Heart right ventricle (tissue), 16 donors: ENCODE measurements at places on chromosomes 2 and 18. TPM values are rescaled to one million over a fixed set of nuclear protein-coding genes. Genes with fewer than 3 reads are reported as not detected.

- no peak for DNase-seq
Observed at GRCh38 chr2:127641133-127641532, 4.8 kb upstream of the GPR17 start.

DNA sequence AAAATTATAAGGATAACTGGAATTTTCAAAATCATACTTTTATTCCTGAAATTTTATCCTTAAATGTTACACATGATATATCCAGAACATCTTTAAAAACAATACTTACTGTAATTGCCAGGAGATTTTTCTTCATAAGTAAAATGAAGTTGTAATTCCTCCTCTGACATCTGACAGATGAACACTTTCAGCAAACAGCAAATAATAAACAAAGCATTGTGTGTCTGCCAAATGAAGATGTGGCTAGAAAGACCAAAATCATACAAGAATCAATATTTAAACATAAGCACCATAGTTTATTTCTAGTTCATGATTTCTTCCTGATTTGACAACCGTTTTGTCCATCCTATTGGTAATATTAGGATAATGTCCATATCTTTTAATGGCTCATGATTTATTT is 82.0 kb downstream of the DYM start:
- no peak for DNase-seq

GRCh38 chr18:40877096-40877495 is 1077.9 kb upstream of the PIK3C3 start:
- no peak for DNase-seq

DNA sequence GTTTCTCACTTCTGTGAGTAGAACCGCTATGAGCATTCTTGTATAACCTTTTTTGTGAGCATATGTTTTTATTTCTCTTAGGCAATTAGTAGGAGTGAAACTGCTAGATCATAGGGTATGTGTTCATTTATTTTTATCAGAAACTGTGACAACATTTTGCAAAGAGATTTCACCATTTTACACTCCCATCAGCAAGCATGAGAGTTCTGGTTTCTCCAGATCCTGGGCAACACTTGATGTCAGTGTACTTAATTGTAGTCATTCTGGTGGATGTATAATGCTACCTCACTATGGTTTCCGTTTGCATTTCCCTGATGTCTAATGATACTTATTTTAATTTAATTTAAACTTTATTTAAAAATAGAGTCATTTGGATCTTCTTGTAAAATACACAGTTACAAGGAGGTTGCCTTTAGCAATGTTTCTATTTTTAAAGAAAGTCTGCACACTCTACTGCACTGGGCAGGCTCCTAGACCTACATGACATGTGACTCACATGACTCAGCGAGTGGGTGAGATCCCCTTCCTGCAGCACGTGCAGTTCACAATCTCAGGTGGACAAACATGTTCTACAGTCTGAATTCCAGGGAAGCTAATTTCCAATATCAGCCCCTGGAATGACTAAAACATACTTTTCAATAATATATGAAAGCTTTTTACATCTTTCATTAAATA is 127.0 kb upstream of the BCL2L11 start:
- peak; percentile 19 for DNase-seq

- no peak for DNase-seq
Observed at GRCh38 chr2:136185981-136186776, 68.2 kb upstream of the CXCR4 start.

- DNase-seq: no peak
Observed at GRCh38 chr2:481388-481787, 193.5 kb upstream of the ALKAL2 start.

DNA sequence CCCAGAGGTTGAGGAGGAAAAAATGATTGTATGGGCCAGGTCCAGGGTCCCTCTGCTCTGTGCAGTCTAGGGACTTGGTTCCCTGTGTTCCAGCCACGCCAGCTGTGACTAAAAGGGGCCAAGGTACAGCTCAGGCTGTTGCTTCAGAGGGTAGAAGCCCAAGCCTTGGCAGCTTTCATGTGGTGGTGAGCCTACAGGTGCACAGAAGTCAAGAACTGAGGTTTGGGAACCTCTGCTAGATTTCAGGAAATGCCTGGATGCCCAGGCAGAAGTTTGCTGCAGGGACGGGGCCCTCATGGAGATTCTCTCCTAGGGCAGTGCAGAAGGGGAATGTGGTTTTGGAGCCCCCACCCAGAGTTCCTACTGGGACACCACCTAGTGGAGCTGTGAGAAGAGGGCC is 10.6 kb upstream of the MBP start:
- DNase-seq: no peak

DNA sequence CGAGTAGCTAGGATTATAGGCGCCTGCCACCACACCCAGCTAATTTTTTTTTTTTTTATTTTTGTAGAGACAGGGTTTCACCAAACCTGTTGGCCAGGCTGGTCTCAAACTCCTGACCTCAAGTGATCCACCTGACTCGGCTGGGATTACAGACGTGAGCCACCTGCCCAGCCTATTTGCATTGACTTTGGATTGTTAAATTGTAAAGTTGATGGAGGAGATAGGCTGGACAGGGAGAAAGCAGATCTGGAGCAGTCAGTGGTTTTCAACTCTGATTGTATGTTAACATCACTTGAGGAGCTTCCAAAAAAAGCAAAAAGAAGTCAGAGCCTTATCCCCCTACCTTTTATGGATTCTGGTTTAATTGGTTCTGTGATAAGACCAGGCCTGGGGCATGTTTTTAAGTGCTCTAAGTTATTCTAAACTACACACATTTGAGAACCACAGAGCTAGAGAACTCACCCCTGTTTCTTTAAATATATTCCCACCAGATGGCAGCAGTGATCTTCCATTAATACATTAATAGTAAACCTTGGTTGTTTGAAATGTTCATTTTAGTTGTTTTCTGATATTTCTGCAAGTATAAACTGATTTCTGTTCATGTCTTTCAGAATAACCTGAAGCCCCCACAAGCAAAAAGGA is 7.5 kb downstream of the C2orf49 start:
- DNase-seq: no peak

DNA sequence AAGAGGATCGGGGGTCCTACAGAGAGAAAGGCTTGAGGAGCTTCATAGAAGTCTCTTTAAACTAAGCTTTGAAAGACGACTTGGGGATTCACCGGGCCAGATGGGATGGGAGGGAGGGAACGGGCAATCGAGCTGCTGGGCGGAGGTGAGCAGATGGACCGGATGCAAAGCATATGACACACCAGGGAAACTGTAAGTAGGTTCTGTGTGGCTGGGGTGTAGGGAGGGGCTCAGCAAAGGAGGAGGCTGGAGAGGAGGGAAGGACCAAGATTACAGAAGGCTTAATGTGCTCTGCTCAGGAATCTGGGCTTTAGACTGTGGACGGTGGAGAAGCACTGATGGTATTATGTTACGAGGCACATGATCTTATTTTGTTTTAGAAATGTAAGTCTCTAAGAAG is 131.5 kb downstream of the MAIP1 start:
- DNase-seq: no peak

GRCh38 chr2:80489717-80490116 is 185.2 kb upstream of the LRRTM1 start:
- DNase-seq: no peak

GRCh38 chr18:6119761-6120160 is 224.4 kb upstream of the TMEM200C start:
- DNase-seq: no peak

Gene FBXO48
- 0.51 TPM for polyA plus RNA-seq

Gene MDH1B
- 1.0 TPM for polyA plus RNA-seq

Gene CFAP221
- polyA plus RNA-seq: 0.14 TPM

Gene CYP27A1
- polyA plus RNA-seq: 8.9 TPM

Gene NBAS
- polyA plus RNA-seq: 51.3 TPM

Gene LOXHD1
- polyA plus RNA-seq: 0.19 TPM
